ENCODE measurements at places on chromosomes 16 and 17.

DNA sequence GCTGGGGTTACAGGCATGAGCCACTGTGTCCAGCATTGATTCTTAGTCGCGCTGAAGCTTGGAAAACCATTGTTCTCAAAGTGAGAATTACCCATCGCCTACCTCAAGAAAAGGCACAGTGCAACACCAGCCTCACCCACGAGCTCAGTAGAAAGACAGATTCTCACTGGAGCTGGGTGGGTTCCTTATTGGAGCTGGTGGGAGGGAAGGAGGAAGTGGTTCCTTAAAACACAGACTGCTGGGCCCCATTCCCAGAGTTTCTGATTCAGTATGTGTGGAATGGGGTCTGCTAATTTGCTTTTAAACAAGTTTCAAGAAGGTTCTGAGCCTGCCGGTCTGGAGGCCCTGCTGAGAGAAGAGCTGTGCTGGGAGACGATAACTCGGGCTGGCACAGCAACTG is 264.7 kb downstream of the ENGASE start:
- DNase-seq, result no peak

DNA sequence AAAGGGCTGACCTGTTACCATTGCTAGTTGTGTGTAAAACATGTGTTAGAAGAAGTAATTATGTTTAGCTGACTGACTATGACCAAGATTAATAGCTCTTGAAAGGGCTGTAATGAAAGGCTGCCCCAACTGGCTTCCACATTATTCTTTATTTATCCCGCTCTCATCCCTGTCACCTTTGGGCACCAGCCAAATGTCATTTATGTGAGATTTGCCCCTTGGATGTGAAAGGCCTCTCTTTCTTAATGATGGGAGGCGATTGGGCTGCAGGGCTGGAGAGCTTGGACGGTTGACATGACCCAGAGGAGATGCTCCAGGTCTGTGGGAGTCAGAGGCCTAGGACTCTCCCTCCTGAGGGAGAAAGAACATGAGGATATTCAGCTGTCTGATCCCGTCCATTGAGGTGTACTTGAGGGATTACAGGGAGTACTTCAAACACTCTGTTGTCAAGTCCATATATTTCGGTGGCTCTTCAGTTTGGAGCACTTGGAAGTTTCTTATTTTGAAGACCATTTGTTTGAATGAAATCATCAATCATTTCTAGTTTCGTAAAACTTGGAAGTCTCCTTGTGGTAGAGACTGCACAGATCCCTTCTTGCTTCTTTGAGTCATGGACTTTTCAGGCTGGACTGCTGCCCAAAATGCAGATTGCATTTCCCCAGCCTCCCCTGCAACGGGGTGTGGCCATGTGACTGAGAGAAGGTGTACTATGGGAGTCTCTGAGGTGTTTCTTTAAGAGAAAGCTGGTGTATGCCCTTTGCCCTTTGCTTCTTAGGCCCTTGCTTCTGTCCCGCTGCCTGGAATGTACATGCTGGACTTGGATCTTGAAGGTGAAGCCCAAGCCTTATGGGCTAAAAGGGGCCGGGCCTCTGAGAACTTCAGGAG is 51.3 kb downstream of the FTO start:
- DNase-seq, result no peak

DNA sequence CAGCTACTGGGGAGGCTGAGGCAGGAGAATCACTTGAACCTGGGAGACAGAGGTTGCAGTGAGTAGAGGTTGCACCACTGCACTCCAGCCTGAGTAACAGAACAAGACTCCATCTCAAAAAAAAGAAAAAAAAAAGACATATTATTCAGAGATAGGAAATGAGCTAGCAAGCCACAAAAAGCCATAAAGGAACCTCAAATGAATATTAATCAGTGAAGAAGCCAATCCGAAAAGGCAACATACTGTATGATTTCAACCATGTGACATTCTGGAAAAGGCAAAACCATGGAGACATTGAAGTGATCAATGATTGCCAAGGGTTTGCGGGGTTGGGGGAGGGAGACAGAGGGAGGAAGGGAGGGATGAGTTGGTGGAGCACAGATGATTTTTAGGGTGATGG is 8.4 kb upstream of the EXOC7 start:
- DNase-seq, result no peak

GRCh38 chr17:37643869-37644268 is 623 bp upstream of the DDX52 start:
- DNase-seq, result no peak

- no peak for DNase-seq
These were observed 90.6 kb downstream of the USP22 start for GRCh38 chr17:20952183-20952582.

- no peak for DNase-seq
These were observed 3.2 kb upstream of the NOD2 start for GRCh38 chr16:50690177-50690576.

DNA sequence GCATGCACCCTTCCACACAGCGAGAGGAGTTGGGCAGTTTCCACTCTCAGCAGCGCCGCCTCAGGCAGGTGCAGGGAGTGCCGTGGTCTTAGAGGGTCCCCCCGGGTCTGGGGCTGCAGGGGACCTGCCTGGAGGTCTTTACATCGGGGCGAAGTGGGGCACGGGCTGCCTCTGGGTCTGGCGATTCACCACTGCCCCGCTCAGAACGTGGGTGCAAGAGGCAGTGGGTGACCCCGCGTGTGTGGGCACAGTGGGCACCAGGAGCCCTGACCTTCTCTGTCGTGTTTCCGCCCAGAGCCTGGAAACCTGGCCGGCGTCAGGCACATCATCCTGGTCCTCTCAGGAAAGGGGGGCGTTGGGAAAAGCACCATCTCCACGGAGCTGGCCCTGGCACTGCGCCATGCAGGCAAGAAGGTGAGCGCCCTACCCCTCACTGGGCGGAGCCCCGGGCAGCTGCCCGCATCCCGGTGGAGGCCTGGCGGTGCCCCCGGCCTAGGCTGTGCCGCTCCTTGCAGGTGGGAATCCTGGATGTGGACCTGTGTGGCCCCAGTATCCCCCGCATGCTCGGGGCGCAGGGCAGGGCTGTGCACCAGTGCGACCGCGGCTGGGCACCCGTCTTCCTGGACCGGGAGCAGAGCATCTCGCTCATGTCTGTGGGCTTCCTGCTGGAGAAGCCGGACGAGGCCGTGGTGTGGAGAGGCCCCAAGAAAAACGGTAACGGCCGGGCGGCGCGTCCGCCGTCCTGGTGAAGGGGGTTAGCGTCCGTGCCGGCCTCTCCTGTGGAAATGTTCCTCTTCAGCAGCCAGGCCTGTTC is 3.7 kb downstream of the NUBP2 start:
- DNase-seq, result no peak

All from stimulated activated CD4-positive, alpha-beta T cell treated with anti-CD3 and anti-CD28 coated beads, Interleukin-12 subunit alpha, Interleukin-12 subunit beta, amount 100 ng/mL, for 24 hours (primary cell).